SJSA1 (cell line): ENCODE measurements at places on chromosomes 3 and 15. TPM values are rescaled to one million over a fixed set of nuclear protein-coding genes. Genes with fewer than 3 reads are reported as not detected.

ROPN1 gene
- total RNA-seq, result not detected in 2 replicates

FBN1 gene
- total RNA-seq, result 352 and 372 TPM in 2 replicates

COLQ gene
- total RNA-seq, result 0.29 TPM in 1 of 2 replicates, not detected in the other

CSPG5 gene
- total RNA-seq, result 0.24 TPM in 1 of 2 replicates, not detected in the other

- DNase-seq, result peak; percentile 42
Observed at GRCh38 chr15:56491110-56491722, 26.3 kb upstream of the MNS1 start.

- DNase-seq, result peak; percentile 27
Observed at GRCh38 chr15:89502867-89503595, 6.6 kb upstream of the RHCG start.

USP50 gene
- total RNA-seq, result not detected in 2 replicates

GOLGA8T gene
- total RNA-seq, result 0.32 TPM in 1 of 2 replicates, not detected in the other

DNA sequence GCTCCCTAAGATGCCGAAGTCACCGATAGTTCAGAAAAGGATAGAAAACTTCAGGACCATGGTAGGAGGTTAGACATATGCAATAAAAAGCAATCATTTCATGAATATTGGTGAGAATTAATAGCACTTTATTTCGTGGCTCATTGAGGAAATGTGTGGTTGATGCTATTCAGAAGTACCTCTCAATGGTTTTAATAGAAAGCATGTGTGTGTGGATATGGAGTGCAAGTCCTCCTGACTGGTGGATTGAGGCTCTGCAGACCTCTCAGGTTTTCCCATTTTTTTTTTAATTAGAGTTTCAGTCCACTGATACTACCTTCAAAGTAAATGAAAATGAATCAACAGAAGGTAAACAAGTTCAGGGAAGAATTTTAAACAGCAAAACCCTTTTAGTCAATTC, 384.3 kb upstream of the RARB start:
- DNase-seq, result no peak

DNA sequence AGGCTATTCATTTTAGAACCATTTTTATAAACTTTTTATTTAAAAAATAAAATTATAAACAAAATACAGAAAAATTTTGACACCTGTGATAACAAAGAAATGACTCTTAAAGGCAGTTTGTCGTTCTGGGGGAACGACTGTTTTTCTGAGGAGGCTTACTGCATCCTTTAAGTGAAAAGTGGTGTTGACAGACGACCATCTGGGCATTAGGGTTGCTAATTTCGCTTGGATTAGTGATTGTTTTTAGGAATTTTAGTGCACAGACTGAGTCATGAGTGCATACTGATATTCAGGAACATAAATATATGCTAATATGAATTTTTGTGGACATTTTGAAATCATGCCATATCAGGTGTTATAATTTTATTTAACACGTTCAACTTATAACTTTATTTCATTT, 28.5 kb downstream of the OSTN start:
- no peak for DNase-seq

DNA sequence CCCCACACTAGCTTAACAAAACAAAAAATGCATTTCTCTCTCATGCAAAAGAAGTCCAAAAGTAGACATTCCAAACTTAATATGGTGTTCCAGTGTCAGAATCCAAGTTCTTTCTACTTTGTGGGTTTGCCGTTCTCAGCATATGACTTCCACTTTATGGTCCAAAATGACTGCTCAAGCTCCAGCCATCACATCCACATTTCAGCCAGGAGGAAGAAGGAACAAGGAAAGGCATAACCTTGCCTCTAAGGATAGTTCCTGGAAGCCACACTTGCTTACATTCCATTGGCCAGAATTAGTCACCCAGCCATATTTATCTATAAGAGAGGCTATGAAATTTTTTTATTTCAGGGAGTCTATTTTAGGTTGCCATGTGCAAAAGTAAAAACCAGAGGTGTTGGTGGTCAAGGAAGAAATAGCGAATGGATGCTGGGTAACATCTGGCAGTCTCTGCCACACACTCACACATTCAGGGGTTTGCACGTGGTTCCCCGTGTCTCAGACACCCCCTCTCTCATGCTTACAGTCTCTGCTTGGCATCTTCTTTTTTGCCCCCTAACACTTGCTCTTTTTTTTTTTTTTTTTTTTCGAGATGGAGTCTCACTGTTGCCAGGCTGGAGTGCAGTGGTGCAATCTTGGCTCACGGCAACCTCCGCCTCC, 69.3 kb downstream of the RPL39L start:
- DNase-seq, result no peak

CFAP92 gene
- total RNA-seq, result 0.71 TPM in 1 of 2 replicates, not detected in the other

DNA sequence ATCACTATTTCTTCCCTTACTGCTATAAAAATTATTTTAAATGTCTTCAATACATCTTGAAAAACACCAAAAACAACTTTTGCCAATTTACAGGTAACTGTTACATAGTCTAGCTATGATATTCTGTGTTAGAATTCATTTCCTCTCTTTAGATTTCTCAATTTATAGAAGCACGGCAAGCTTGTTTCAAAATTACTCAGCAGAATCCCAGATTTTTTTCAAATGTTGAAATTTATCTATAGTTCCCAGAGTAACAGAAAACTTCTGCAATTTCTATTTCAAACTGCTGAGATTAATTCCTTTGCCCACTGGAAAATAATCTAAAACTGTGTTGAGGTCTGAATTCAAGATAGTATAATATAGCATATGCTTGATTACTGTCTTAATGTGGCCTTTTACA, 41.2 kb downstream of the CCPG1 start:
- no peak for DNase-seq

DNA sequence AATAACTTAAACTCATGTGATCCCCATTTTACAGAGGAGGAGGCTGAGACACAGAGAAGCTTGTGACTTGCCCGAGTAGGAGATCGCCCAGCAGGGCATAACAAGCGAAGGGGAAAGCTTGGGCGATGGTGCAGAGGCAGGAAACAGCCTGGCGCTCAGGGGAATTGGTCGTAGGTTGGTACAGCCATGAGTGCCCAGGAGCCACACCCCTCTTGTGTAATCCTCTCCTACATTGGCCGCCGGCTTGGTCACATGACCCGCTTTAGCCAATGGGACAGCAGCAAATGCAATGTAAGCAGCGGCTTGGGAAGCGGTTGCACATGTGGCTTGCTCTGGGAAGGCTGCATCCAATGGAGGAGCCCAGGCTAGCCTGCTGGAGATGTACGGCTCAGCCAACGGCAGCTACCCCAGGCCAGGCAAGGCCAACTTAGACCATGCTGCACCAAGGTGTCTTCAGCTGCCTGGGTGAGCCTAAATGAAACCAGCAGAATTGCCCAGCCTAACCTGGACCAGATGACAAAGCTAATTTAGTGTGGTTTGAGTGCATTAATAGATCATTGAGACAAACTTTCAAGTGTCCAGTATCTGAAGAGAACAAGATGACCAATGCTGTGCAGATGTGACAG, 50.3 kb upstream of the SLC6A6 start:
- DNase-seq, result peak; percentile 52

DNA sequence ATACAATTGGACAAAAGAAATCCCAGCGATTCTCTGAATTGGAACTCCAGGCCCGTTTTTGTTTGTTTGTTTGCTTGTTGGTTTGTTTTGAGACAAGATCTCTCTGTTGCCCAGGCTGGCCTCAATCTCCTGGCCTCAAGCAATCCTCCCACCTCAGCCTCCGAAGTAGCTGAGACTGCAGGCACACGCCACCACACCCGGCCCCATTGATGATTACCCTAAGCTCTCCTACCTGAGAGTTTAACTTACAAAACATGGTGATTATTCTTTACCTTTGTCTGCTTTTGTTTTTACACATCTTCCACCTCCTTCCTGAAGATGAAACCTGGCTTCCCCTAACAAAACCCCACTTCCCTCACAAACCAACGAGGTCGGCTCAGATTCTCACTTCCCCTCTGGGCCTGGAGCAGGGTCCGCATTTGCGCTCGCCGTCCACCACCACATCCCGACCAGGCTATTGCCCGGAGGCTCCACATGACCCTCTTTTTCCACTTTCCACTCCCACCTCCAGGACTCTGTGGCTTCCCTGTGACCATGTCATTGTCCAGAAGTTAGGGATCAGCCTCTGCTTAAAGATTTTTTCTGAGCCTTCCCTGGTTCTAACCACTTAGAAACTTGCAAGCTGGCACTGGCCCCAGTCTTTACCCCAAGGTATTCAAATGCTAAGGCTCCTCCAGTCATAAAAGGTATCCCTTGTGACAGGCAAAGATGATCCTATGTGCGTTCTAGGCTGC, 14.8 kb downstream of the KLHL6 start:
- no peak for DNase-seq

GRCh38 chr15:99486371-99487336, 79.1 kb upstream of the MEF2A start:
- DNase-seq, result peak; percentile 79

CCDC13 gene
- 0.39 and 1.0 TPM in 2 replicates for total RNA-seq

SERPINI1 gene
- 0.19 and 0.34 TPM in 2 replicates for total RNA-seq

DNA sequence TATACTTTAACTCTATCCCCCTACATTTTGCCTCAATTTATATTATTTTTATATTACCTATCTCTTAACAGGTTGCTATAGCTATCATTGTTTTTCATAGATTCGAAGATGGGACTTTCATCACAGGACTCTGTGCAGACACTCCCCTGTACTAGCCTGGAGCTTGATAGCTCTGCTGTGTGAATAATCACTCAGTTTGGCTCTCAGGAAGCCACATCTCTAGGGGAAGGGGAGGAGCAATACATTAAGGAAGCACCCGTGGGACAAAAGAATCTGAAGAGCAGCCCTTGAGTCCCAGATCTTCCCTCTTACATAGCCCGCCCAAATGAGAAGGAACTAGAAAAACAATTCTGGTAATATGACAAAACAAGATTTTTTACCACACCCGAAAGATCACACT, 114.3 kb upstream of the FXR1 start:
- DNase-seq, result no peak

DNA sequence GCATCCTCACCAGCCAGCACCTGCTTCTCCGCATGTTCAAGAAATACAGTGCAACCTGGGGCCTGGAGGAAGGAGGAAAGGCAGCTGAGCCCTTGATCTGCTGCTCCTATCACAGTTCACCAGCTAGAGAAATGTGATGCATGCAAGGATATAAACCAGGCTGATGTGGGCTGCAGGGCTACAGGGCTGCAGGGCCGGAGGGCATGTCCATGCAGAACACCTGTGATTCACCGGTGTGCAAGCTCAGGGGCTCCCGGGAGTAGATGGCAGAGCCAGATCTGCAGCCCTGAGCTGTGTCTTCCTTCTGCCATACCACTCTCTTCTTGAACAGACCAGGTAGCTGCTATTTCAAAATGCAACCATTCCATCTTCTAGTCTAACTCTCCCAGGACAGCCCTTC, 84.9 kb downstream of the HMG20A start:
- DNase-seq, result no peak

GRCh38 chr15:87732976-87733375, 523.6 kb downstream of the NTRK3 start:
- DNase-seq, result no peak

GRCh38 chr3:58835086-58835485, 168.5 kb upstream of the FAM3D start:
- no peak for DNase-seq

FGF7 gene
- 0.08 TPM in 1 of 2 replicates, not detected in the other for total RNA-seq

GRCh38 chr15:50435772-50436171, 11.6 kb downstream of the USP8 start:
- DNase-seq, result no peak

DNA sequence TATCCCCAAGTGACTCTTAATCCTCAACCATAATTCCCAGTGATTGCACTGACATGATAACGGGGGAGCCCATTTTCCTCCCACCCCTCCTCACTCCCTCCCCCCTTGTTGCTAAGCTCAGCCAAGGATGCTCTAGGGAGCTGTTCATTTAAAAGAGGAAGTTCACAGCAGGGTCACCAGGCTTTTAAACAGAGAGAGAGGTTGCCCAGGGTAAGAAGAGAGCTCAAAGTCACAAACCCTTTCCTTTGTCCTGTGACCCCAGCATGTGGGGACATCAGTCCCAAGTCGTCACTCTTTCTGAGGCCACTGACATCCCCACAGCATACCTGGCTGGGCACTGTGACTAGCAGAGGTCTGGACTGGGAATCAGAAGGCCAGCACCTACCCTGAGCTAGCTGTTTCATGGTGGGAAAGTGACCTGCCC, 144.1 kb downstream of the RORA start:
- DNase-seq, result no peak

CELF6 gene
- 0.08 TPM in 1 of 2 replicates, not detected in the other for total RNA-seq

- DNase-seq, result no peak
Observed at GRCh38 chr3:73280746-73281145, 219.3 kb downstream of the EBLN2 start.

FOXB1 gene
- not detected in 2 replicates for total RNA-seq

DNA sequence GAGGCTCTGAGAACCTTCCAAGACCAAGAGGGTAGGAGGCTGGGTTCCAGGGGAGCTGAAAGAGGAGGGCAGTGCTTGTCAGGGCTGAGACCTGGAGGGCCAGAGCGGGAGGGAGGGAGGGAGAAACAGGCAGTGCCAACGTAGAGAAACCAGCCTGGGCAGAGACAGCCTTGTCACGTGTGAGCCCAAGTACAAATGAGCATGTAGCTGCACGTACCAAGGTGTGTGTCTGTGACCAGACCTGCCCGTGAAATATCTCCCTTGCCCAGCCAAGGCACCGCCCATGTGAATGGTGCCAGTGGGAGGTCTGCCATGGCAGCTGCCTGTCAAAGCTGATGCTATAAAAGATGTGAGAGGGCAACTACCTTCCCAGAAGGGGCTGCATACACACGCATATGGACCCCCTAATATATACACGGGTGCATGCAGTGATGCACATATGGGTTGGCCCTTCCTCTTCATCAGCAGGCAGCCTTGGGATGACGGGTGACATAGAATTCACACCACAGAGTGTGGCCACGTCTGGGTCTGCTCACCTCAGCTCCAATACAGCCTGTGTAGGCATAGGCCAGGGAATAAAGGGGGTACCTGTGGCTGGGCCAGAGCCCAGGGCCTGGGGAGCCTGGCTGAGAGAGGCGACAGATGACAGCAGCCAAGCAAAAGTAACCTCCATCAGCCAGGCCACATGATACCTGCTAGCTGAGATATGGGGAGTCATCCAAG, 7.8 kb upstream of the CTDSPL start:
- DNase-seq, result no peak

SLC2A2 gene
- not detected in 2 replicates for total RNA-seq

DNA sequence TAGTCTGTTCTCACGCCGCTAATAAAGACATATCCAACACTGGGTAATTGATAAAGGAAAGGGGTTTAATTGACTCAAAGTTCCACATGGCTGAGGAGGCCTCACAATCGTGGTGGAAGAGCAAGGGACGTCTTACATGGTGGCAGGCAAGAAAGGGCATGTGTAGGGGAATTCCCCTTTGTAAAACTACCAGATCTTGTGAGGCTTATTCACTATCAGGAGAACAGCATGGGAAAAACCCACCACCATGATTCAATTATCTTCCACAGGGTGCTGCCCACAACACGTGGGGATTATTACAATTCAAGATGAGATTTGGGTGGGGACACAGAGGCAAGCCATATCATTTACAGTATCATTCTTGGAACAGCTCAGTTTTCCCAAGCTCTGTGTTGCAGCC, 268.0 kb downstream of the SUCLG2 start:
- no peak for DNase-seq

CHRD gene
- total RNA-seq, result 0.26 TPM in 1 of 2 replicates, not detected in the other
